ENCODE measurements at places on chromosomes 2 and 18. TPM values are rescaled to one million over a fixed set of nuclear protein-coding genes. Genes with fewer than 3 reads are reported as not detected.

ZEB2 gene
- 8.3 TPM for total RNA-seq

VWC2L gene
- total RNA-seq, result not detected

FLACC1 gene
- total RNA-seq, result not detected

MOGAT1 gene
- not detected for total RNA-seq

GPAT2 gene
- not detected for total RNA-seq

ODC1 gene
- 170 TPM for total RNA-seq

AP1S3 gene
- total RNA-seq, result 26.3 TPM

POTEI gene
- not detected for total RNA-seq

TMEM214 gene
- 67.5 TPM for total RNA-seq

CMPK2 gene
- 1.3 TPM for total RNA-seq

GAL3ST2 gene
- total RNA-seq, result 0.13 TPM

GCFC2 gene
- 18.1 TPM for total RNA-seq

ACSL3 gene
- total RNA-seq, result 119 TPM
